Stimulated activated CD8-positive, alpha-beta memory T cell treated with anti-CD3 and anti-CD28 coated beads, Interleukin-15, amount 100 ng/mL, for 1 hour (primary cell): ENCODE measurements at places on chromosomes 5 and 9.

GRCh38 chr5:95392593-95393182 is 1.5 kb downstream of the FAM81B start:
- no peak for DNase-seq

- no peak for DNase-seq
Measured at GRCh38 chr5:178207183-178207916, 3.0 kb downstream of the HNRNPAB start.

DNA sequence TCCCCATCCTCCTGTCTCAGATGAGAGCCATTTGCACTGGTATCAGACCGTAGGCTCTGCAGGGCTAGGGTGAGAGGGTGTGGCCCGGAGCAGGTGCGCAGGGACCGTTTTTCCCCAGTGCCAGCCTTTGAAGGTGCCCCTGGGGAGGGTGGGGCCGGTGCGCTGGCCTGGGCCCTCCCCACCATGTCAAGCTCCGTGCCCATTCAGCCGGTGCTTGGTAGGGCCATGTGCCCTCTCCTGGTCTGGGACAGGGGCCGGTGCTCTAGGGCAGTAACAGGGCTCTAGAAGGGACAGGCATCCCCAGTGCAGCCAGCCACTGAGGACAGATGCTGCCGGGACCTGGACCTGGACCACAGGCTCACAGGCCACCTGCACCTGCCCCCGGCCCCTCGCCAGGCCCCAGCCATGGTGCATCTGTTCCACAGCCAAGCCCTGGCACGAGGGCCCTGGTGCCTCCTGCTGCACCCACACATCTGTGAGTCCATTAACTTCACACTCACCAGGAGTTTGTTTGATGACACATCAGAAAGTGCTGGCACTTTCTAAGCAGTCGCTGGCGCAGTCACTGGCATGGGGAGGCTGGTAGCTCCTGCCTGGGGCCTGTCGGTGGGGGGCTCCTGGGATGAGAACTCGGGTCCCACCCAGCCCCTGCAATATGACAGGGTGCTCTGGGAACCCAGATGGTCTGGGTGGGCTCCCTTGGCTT is 5.0 kb upstream of the QRFP start:
- no peak for DNase-seq

GRCh38 chr5:80191991-80192398 is 63.9 kb downstream of the SERINC5 start:
- peak; percentile 18 for DNase-seq

- DNase-seq = no peak
Measured at GRCh38 chr9:81225596-81225995, 463.8 kb downstream of the TLE1 start.

GRCh38 chr5:108054349-108054748 is 327.5 kb downstream of the FBXL17 start:
- DNase-seq = no peak

DNA sequence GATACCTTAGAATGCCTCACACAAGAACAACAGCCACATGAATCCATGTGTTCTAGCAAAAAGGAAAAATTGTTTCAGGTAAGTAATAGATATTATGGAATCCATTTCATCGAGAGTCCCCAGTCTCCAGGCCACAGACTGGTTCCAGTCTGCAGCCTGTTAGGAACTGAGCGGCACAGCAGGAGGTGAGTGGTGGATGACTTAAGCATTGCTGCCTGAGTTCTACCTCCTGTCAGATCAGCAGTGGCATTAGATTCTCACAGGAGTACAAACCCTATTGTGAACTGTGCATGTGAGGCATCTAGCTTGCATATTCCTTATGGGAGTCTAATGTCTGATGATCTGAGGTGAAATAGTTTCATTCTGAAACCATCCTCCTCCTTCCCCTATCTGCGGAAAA is 207.0 kb downstream of the CSNK1G3 start:
- DNase-seq = no peak

- no peak for DNase-seq
Measured at GRCh38 chr9:87428659-87429058, 69.0 kb upstream of the DAPK1 start.

- no peak for DNase-seq
Measured at GRCh38 chr5:72523960-72524582, 16.9 kb upstream of the ZNF366 start.
